Adrenal gland (tissue), 19 donors: ENCODE measurements at places on chromosomes 12 and 14.

DNA sequence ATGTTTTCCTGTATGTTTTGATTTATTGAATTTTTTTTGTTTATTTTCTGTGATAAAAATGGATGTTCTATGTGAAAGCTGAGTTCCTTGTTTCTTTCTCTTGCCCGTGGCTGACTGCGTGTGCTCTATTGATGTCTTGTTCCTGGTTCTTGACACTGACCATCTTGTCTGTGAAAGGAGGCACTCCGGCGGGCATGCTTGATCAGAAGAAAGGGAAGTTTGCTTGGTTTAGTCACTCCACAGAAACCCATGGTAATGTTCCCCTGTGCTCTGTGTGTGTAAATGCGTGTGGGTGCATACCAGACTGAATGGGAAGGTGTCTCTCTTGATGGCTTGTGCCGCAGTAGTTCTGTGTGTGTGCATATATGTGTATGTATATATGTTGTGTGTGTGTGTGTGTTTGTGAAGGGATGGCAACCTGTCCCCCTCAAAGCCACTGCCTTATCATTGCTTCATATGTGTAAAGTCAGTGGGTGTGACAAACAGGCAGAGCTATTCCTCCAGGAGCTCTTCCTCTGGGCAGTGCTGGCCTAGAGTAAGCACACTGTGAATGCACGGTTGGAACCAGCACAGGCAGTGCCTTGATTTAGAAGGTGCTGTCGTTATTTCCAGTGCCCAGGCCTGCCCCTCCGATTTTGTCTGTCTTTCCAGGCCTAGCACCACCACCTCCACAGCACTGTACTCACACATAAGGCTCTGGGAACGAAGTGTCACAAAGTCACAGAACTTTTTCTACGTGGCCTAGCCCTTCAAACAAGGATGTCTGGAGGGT is 247.3 kb upstream of the FKBP4 start:
- no peak overlapping the region for H3K27ac ChIP-seq
- H3K36me3 ChIP-seq: no peaks in the 10 kb centered on the region
- H3K4me1 ChIP-seq: no peaks in the 10 kb centered on the region
- H3K27me3 ChIP-seq: no peaks in the 10 kb centered on the region

DNA sequence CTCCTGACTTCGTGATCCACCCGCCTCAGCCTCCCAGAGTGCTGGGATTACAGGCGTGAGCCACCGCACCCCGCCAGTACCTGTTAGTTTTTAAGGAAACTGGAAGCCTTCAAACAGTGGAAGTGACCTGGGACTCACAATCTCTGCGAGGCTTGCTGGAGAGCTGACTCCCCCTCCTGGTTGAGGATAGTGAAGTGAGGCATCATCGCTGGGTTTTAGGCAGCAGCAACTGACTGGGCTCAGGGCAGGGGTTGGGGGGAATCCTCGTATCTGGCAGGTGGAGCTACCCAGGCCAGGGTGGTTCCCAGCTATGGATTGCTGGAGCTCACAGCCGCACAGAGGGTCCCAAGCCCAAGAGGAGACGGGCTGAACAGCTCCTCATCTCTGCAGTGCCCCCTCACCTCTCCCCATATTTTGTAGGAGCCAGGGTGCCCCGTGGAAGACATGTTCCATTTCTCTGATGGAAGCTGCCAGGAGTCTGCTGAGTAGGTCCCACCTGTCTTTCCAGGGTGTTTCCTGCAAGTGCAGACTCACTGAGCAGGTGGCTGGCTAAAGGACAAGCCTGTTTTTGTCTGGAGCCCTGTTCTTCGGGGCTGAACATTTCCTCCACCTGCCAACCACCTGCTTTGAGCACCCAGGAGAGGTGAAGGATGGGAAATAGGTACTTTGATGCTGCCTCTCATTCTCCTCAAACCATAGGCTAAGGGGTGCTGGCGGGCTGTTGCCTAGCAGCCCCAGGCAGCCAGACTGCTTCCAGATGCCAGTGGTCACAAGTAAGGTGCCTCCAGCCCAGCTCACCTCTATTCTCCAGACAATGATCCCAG is 3.1 kb downstream of the AVIL start:
- H3K4me3 ChIP-seq: no peak overlapping the region
- H3K36me3 ChIP-seq: peaks cover 46% of the 10 kb centered on the region
- no peak overlapping the region for H3K27ac ChIP-seq
- peaks cover 12% of the 10 kb centered on the region for H3K4me1 ChIP-seq
- H3K27me3 ChIP-seq: no peaks in the 10 kb centered on the region
- no peak for DNase-seq

- DNase-seq: no peak
- no peak overlapping the region for H3K4me3 ChIP-seq
- H3K4me1 ChIP-seq: no peaks in the 10 kb centered on the region
- H3K27ac ChIP-seq: no peak overlapping the region
- H3K36me3 ChIP-seq: no peaks in the 10 kb centered on the region
Measured at GRCh38 chr12:26245175-26245942, 50.0 kb downstream of the SSPN start.

GRCh38 chr14:101358320-101359125 is 202.8 kb upstream of the DIO3 start:
- no peaks in the 10 kb centered on the region for H3K27me3 ChIP-seq
- no peak overlapping the region for H3K4me3 ChIP-seq
- no peaks in the 10 kb centered on the region for H3K4me1 ChIP-seq
- no peaks in the 10 kb centered on the region for H3K36me3 ChIP-seq
- no peak overlapping the region for H3K27ac ChIP-seq
- DNase-seq: no peak

- H3K4me3 ChIP-seq: no peak overlapping the region
- H3K27me3 ChIP-seq: no peaks in the 10 kb centered on the region
- H3K27ac ChIP-seq: no peak overlapping the region
Measured at GRCh38 chr14:64800000-64800399, 79.7 kb downstream of the SPTB start.

DNA sequence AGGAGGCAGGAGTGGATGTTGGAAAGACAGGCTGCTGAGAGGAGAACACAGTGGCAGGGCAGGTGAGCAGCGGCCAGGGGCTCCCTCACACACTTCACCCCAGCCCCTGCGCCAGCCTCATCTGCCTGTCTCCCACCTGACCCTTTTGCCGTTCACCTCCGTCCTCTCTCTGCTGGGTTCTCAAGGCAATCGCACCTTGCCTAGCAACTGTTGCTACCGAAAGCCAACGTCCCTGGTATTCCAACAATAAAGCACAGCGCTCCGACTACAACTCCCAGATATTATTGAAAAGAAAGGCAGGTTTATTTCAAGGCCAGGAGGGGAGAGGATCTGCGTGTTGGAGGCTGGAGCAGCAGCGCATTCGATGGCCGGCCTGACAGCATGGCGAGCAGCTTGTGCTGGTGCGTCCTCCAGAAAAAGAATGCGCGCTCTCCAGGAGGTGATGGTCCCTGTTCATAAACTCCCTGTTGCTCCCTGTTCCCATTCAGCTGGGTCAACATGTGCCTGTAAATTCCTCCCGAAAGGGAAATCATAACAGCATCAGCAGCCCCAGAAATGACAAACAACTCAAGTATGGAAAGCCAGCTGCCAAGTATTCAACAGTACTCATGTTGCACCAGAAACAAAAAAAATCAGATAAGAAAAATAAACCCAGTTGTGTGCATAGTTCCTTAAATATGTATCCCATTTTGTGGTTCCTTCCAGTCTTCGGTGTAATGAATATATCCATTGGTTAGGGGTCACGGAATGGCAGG is 153.0 kb upstream of the DIO3 start:
- H3K36me3 ChIP-seq: no peaks in the 10 kb centered on the region
- peaks cover 12% of the 10 kb centered on the region for H3K27me3 ChIP-seq
- no peak overlapping the region for H3K4me3 ChIP-seq
- no peak overlapping the region for H3K27ac ChIP-seq

DNA sequence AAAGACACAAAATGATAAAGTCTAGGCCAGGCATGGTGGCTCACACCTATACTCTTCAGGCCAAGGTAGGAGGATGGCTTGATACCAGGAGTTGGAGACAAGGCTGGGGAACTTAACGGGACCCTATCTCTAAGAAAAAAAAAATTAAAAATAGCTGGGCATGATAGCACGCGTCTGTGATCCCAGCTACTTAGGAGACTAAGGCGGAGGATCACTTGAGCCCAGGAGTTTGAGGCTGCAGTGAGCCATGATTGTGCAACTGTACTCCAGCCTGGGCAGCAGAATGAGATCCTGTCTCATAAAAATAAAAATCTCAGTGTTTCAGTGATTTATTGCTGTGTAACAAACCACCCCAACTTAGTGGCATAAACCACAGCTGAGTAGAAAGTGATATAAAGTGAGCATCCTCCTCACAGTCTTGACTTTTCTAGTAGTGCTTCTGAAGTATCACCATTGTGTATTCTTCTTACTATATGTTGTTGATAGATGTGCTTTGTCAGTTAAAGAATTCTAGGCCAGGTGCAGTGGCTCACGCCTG is 10.6 kb upstream of the ATF1 start:
- no peak overlapping the region for H3K27ac ChIP-seq
- H3K4me3 ChIP-seq: no peak overlapping the region

- DNase-seq: no peak
- no peaks in the 10 kb centered on the region for H3K27me3 ChIP-seq
- no peak overlapping the region for H3K4me3 ChIP-seq
- H3K4me1 ChIP-seq: no peaks in the 10 kb centered on the region
- H3K36me3 ChIP-seq: no peaks in the 10 kb centered on the region
- H3K27ac ChIP-seq: no peak overlapping the region
Measured at GRCh38 chr12:83365317-83365716, 678.6 kb downstream of the TMTC2 start.

DNA sequence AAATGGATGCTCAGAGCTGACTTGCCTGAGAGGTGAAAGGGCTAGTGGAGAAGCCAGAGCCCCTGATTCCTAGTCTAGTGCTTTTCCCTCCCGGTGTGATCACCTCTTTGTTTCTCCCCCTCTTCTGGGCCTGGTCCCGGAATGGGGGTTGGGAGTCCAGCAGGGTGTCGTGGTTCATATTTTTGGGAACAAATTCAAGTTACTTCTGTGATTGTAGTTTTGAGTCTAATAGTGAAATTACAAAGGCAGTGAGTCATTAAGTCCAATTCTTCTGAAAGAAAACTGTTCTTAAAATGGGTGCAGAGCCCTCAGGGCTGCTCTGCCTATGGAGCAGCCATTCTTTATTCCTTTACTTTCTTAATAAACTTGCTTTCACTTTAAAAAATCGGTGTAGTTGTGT is 7.6 kb downstream of the SUSD6 start:
- H3K27ac ChIP-seq: peak overlapping the region; percentile 97
- peaks cover 52% of the 10 kb centered on the region for H3K4me1 ChIP-seq
- H3K27me3 ChIP-seq: no peaks in the 10 kb centered on the region
- H3K4me3 ChIP-seq: no peak overlapping the region
- H3K36me3 ChIP-seq: no peaks in the 10 kb centered on the region

DNA sequence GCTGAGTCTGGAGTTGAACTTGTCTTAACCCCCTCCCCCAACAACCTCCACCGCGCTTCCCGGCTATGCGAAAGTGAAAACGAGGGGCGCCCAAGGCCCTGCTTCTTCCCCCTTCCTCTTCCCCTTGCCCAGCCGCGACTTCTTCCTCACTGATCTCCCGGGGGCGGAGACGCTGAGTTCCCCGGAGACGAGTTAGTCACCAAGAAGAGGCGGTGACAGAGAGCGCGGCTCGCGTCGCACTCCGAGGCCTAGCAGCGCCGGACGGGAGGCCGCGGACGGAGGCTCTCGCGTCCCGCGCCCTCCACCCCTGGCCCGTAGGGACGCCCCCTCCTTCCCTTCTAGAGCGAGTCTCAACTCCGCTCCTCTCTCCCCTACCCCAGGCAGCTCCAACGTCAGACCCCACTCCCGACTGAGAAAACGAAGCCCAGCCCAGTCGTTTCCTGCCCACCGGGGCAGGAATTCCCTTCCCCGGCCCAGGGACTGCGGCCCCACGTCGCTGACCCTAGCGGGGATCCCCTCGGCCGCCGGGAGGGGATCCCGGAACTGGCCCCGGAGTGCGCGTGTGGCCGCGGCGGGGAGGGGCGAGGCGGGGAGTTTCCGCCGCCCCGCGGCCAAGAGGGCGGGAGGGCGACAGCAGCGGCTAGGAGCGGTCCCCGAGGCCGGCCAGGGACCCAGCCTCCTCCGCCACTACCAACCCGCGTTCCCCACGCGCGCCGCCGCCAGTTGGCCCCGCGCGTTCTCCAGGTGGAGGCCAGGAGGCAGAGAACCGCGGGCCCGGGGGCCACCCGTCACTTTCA is 1.4 kb downstream of the BAZ1A start:
- no peaks in the 10 kb centered on the region for H3K36me3 ChIP-seq
- peak; percentile 92 for DNase-seq
- H3K27ac ChIP-seq: peak overlapping the region; percentile 98

DNA sequence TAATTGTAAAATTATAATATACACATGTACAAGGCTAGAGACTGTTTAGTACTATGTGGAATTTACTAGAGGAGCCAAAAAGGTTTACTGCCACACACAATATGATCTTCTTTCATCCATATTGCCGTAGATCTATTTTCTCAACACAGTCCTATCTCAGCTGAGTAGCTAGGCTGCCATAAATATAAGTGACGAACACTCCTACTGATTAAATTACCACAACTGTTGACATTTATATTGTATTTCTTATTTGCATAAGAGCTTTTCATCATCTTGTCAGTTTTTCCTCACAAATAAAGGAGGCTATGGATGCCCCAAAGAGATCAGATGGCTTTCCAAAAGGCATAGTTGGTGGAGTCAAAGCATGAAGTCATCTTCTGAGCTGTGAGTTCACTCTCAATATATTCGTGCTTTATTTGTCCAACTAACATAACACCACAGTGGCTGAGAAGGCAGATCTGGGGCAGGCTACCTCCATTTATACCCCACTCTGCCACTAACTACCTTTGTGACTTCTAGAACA is 78.6 kb downstream of the CCDC59 start:
- H3K4me1 ChIP-seq: no peaks in the 10 kb centered on the region
- H3K36me3 ChIP-seq: no peaks in the 10 kb centered on the region
- no peaks in the 10 kb centered on the region for H3K27me3 ChIP-seq
- no peak overlapping the region for H3K4me3 ChIP-seq
- H3K27ac ChIP-seq: no peak overlapping the region

DNA sequence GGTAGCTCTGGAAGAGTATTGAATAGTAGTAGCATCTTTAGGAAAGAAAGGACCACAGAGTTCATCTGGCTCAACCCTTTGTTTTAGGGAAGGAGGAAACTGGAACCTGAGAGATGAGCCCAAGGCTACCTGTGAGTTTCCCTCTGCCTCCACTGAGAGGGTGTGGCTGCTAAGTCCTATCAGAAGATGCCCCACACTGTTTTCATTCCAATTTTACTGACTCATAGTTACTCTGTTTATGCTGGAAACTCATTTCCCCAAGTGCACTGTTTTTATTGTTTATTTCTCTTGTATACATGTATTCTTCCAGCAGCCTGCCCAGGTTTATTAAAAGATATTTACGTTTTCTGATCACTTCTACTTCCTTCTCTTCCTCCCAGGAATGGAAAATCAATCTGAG is 127.4 kb upstream of the ARHGAP5 start:
- no peaks in the 10 kb centered on the region for H3K36me3 ChIP-seq
- H3K27me3 ChIP-seq: no peaks in the 10 kb centered on the region
- no peak for DNase-seq
- H3K4me1 ChIP-seq: peaks cover 6% of the 10 kb centered on the region
- no peak overlapping the region for H3K27ac ChIP-seq
- no peak overlapping the region for H3K4me3 ChIP-seq

- H3K4me1 ChIP-seq: peaks cover 11% of the 10 kb centered on the region
- peaks cover 25% of the 10 kb centered on the region for H3K27me3 ChIP-seq
- no peak overlapping the region for H3K27ac ChIP-seq
Measured at GRCh38 chr12:5428332-5429221, 3.3 kb upstream of the NTF3 start.

GRCh38 chr12:88227871-88228270 is 85.8 kb downstream of the TMTC3 start:
- no peaks in the 10 kb centered on the region for H3K4me1 ChIP-seq
- no peak for DNase-seq
- no peak overlapping the region for H3K27ac ChIP-seq
- H3K4me3 ChIP-seq: no peak overlapping the region
